ENCODE measurements at places on chromosomes 4 and X.

DNA sequence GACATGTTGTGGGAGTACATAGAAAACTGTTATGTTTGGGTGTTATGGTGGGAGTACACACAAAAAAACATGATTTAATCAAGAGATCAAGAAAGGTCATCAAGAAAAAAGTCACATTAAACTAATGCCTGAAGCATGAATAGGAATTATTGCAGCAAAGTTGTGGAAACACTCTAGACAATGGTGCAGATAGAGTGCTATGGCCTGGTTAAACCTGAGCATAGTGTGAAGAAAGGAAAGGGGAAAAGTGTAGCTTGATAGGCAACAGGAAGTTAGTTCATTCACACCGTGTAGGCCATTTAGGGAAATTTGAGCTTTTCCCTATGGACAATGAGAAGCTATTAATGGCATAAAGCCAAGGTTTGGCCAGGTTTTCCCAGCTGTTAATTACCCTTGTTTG is 162.1 kb upstream of the EMCN start:
- no peak for DNase-seq

DNA sequence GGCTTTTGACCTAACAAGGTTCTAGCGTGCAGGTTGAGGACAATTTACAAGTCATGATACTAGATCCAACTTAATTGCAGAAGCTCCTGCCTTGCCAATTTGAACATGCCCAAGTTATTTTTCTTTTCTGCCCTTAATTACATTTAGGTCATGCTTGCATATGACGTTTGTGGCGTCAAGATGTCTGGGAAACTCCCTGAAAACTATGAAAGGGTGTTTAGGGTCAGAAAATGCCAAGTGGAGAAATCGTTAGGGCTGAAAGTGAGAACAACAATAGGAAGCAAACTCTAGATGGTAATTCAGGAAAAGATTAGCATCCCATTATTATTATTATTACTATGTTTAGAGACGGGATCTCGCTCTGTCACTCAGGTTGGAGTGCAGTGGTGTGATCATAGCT is 38.2 kb upstream of the PLAC8 start:
- no peak for DNase-seq

GRCh38 chr4:87116231-87116630 is 104.2 kb downstream of the KLHL8 start:
- DNase-seq, result no peak

GRCh38 chrX:77628294-77629025 is 157.6 kb downstream of the ATRX start:
- DNase-seq, result no peak

DNA sequence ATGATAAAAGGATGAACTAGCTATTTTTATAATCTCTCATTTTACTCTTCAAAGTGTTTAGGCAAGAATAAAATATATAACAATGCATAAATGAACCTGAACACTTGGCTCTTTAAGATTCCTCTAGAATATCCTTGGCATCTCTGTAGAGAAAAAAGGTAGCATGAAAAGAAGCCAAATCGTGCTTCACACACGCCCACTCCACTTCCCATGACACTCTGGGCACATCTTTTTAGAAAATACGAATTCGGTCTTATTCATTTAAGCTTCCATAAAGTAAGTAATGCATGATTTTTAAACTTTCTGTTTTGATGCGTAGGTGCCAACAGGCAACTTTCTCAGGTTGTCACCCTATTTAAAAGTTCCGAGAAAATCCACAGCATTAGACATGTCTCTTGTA is 73.6 kb upstream of the SORBS2 start:
- no peak for DNase-seq

- no peak for DNase-seq
Observed at GRCh38 chr4:3372933-3373465, 68.8 kb upstream of the HGFAC start.

- peak; percentile 52 for DNase-seq
Observed at GRCh38 chrX:39855748-39856129, 242.0 kb downstream of the BCOR start.

GRCh38 chrX:73965833-73966232 is 338.1 kb upstream of the ZCCHC13 start:
- DNase-seq, result no peak

DNA sequence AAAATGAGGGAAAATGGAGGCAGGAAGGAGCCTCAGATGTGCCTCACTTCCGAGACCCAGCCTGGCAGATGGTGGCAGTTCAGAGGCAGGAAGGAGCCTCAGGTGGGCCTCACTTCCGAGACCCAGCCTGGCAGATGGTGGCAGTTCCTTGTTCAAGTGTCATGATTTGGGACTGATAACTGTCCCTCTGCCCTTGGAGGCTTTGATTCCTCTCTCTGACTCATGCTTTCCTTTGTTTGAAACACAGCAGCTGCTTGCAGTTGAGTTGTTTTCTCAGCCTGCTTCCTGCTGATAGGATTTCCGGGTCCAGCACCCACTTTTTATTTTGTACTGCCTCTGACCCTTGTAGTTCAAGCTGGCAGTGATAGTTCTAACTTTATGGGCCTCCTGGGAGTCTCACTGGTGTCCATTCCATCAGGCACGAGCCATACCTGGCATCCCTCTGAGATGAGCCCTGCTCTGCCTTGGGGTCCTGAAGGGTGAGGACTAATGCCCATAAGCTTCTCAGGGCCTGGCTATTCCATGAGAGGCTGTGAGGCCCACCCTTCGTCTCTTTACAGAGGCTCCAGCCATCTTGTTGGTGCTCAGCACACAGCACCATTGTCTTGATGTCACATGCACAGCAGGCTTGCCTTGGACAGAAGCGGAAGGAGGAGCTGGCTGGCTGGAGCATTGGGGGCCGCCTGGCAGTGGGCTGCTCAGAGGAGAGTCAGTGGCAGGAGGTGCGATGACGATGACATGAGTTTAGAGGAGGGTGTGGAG is 13.0 kb downstream of the RGS12 start:
- DNase-seq, result no peak
